H9 (cell line): ENCODE measurements at places on chromosomes 5 and 9.

- no peak overlapping the region for H3K4me3 ChIP-seq
- peaks cover 2% of the 10 kb centered on the region; the same call in 1 of the 2 replicates for H3K4me1 ChIP-seq
- H3K27me3 ChIP-seq, result no peaks in the 10 kb centered on the region
- H3K27ac ChIP-seq, result no peak overlapping the region
These were observed 210.3 kb downstream of the SREK1 start for GRCh38 chr5:66354422-66354821.

- no peaks in the 10 kb centered on the region for H3K27me3 ChIP-seq
- peaks cover 3% of the 10 kb centered on the region; the same call in 1 of the 2 replicates for H3K4me1 ChIP-seq
- peak; percentile 91 for DNase-seq
- no peak overlapping the region for H3K4me3 ChIP-seq
These were observed 48.3 kb upstream of the SPATA31E1 start for GRCh38 chr9:87834357-87834756.

- peaks cover 1% of the 10 kb centered on the region; the same call in 2 of the 3 replicates for H3K36me3 ChIP-seq
- no peaks in the 10 kb centered on the region for H3K27me3 ChIP-seq
- no peaks in the 10 kb centered on the region; the same call in 1 of the 2 replicates for H3K4me1 ChIP-seq
- H3K27ac ChIP-seq, result no peak within 1 kb of the TSS
These were observed at the start of gene MOB3B for GRCh38 chr9:27529316-27530278. TSS of gene MOB3B (minus strand) at chr9:27529814. CDS start at chr9:27455550, 74,264 bp downstream.

DNA sequence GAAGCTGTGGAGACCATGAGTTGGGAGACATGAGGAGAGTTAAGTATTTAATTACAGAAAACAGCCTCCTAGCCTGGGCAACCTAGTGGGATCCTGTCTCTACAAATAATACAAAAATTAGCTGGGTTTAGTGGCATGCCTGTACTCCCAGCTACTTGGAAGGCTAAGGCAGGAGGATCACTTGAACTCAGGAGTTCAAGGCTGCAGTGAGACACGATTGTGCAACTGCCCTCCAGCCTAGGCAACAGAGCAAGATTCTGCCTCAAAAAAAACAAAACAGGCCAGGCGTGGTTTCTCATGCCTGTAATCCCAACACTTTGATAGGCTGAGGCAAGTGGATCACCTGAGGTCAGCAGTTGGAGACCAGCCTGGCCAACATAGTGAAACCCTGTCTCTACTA lies 52.6 kb downstream of the AQP7 start:
- no peaks in the 10 kb centered on the region for H3K4me1 ChIP-seq
- no peak for DNase-seq
- peaks cover 38% of the 10 kb centered on the region for H3K36me3 ChIP-seq
- no peak overlapping the region for H3K27ac ChIP-seq
- no peak overlapping the region for H3K4me3 ChIP-seq

GRCh38 chr9:133771486-133772482 lies 33.6 kb upstream of the SARDH start:
- peak; percentile 20 for DNase-seq
- H3K4me3 ChIP-seq, result no peak overlapping the region
- H3K4me1 ChIP-seq, result no peaks in the 10 kb centered on the region
- peaks cover 26% of the 10 kb centered on the region for H3K36me3 ChIP-seq
- no peaks in the 10 kb centered on the region for H3K27me3 ChIP-seq
